SW480 (cell line): ENCODE measurements at places on chromosomes 6 and 20.

DNA sequence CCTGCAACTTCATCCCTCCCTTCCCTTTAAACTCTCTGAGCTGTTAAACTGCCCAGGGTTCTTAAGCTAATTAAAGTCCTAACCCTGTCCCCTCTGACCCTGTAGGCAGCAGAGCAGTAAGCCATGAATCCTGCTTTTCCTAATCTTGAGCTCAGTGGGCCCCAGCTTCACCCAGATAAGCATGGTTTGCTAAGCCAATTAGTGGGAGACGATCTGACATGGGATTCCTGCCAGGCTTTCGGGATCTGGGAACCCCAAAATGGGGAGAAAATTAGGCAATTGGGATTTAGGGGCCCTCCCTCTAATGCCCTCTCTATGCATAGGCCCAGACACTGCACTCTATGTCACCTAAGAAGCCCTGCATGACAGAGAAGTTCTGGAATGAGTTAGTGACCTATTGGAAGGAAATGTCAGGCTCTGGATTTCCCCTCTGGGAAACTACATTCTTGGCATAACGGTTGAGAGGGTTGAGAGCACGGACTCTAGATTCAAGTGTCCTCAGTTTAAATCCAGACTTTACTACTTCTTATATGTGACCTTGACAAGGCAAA, 4.6 kb downstream of the XKR7 start:
- DNase-seq: no peak

GRCh38 chr6:41707565-41708200, 27.7 kb downstream of the TFEB start:
- no peak for DNase-seq

GRCh38 chr6:5250911-5251310, 9.8 kb downstream of the LYRM4 start:
- DNase-seq: no peak

DNA sequence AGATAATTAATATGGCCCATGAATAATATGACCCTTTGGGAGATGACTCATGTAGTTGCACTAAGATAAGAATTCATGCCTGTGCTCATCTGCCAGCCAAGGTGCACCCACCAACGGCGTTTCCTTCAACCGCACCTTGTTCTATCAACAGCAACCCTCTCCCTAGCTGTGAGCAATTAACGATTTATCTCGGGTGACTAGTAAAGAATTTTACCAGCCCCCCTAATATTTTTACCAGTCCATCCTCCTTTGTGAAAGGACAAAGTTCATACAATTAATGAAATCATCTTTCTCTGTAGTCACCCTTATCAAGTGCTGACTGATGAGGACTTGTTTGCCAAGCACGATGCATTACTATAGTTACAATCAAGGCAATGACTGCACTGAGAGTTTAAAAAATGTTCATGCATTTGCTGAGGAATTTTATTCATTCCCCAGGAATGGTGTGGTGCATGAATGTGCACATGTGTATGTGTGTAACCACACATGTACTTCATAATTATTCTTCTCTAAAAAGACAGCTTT, 118.7 kb downstream of the SMOC2 start:
- DNase-seq: no peak

- no peak for DNase-seq
Measured at GRCh38 chr20:11581271-11581670, 336.4 kb upstream of the BTBD3 start.
